ENCODE measurements at places on chromosomes 11 and 22.

- no peak for DNase-seq
Measured at GRCh38 chr22:36116127-36116526, 44.4 kb downstream of the APOL3 start.

- no peak for DNase-seq
Measured at GRCh38 chr11:130728185-130729180, 187.8 kb downstream of the SNX19 start.

- no peak for DNase-seq
Measured at GRCh38 chr22:45673482-45674175, 2.0 kb downstream of the ATXN10 start.

DNA sequence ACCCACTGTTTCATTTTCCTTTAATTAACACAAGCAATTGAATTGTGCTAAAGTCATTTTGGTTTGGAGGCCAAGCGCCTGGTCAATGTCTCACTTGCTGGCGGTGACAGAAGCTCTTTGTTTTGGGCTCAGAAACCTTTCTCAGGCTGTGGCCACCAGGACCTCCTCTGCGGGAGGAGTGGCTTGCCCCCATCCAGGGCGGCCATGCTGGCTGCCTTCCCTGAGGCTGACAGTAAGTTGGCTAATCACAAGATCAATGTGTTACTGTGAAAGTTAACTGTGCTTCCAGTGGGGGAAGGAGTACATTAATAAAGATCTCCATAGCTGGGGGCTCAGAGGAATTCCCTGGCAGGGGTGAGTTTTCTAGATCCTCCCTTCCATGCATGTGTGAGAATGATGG, 1074.5 kb downstream of the NTM start:
- DNase-seq = no peak

DNA sequence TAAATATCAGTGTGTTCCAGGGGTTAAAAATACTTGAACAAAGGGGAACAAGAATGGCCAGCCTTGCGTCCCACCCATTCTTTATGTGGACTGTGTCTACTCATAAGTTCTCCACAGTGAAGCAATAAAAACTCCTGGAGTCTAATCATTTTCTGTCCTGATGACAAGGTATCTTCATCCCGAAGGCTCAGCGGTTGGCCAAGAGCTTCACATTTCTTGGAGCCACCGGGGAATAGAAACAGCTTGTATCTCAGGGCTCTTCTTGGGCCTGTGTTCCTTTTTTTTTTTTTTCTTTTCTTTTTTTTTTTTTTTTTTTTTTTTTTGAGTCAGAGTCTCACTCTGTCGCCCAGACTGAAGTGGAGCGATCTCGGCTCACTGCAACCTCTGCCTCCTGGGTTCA, 36.8 kb upstream of the ADORA2A start:
- DNase-seq = no peak

DNA sequence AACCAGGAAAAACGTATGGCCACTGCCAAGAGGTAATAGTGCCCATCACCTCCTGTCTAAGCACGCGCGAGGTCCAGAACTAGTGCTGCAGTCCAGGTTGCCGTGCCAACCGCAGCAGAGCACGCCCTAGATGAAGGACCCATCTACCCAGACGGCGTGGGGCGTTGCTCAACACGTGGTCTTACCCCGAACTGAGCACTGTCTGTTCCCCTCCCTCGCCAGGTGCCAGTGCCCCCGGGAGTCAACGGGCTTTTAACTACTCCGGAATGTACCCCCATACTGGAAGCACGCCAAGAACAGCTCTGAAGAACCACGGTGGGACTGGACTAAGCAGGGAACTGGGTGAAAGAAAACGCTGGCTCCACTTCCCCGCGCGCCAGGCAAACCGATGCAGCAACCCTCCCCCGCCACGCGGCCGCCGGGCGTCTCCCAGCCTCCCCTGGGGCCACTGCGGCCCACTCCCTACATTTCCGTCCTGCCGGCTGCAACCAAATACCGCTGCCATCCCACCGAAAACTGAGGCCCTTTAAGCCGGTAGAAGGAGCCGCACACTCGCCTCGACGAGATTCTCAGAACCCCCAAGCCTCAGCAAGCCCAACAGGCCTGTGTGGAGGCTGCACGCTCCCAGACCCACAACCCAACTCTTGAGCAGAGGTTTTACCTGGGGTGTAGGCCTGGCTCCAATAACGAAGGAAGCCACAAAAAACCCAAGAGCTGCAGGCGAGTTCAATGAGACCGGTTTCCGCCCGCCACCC, at the start of gene HSPA8:
Gene HSPA8, minus strand, starts transcription at position 734 of the 755 bp plus-strand sequence. CDS start 812 bp downstream, outside the sequence.
- DNase-seq = peak; percentile 51

DNA sequence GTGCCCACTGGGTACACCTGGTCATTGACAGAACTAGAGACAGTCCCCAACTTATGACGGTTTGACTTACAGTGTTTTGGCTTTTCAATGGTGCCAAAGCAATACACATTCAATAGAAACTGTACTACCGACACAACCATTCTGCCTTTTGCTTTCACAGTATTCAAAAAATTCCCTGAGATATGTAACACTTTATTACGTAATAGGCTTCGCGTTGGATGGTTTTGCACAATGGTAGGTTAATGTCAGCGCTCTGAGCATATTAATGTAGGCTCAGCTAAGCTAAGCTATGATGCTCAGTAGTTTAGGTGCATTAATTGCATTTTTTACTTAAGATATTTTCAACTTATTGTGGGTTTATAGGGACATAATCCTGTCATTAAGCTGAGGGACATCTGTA, 105.1 kb upstream of the B3GAT1 start:
- DNase-seq = no peak

- DNase-seq = no peak
Measured at GRCh38 chr11:18907391-18907790, 31.8 kb downstream of the MRGPRX1 start.

GRCh38 chr11:128240546-128240945, 346.8 kb downstream of the ETS1 start:
- no peak for DNase-seq

GRCh38 chr11:110901441-110901840, 189.2 kb upstream of the ARHGAP20 start:
- no peak for DNase-seq

GRCh38 chr11:112318184-112318591, 57.5 kb upstream of the PLET1 start:
- DNase-seq = no peak

DNA sequence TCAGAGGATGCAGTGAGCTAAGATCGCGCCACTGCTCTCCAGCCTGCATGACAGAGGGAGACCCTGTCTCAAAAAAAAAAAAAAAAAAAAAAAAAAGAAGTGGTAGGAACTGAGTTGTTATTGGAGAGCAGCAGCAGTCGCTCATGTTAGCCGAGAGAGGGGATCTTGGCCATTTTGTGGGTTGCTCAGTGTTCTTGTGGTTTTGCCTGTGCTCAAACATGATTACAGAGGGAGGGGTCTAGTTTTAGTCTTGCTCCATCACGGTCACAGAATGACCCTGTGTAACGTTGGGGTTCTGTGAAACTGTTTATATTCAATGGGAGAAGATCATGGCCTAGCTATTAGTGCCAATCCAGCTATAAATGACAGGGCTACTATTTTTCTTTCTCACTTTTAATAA, 1.9 kb downstream of the DPAGT1 start:
- DNase-seq = no peak

GRCh38 chr11:76742902-76743301, 40.3 kb upstream of the TSKU start:
- DNase-seq = no peak

DNA sequence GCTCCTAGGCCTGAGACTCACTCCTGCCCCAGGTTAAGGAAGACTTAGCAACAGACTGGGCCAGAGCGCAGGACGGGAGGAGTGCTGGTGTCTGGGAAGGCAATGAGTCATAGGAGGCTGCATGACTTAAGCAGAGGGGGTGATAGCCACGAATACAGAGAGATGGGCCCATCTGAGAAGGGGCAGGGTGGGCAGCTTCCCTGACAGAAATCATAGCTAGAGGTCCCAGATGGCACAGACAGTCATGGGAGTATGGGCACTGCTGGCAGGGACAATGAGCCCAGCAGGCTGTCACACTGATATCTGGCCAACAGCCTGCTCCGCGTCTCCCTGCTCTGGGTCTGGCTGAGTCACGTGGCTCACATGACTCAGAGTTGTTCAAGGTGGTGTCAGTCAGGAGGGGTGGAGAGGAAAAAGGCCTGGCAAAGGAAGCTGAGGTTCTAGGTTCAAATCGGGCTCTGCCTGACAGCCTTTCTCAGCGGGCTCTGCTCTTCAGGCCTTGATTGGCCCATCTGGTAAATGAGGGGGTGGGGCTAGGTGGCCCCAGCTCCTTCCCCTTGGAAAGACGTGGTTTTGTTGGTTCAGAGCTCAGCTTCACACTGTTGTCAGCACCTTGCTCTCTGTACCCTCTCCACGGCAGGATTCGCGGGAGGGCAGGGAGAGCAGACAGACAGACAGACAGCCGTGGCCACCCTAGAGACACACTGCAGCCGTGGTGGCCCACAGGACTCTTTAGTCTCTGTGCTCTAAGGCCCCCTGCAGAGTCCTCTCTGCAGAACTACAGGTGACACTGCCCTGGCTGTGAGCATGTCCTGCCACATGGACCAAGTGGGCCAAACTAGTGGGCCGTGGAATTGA, 47.8 kb downstream of the DBX1 start:
- peak; percentile 82 for DNase-seq

DNA sequence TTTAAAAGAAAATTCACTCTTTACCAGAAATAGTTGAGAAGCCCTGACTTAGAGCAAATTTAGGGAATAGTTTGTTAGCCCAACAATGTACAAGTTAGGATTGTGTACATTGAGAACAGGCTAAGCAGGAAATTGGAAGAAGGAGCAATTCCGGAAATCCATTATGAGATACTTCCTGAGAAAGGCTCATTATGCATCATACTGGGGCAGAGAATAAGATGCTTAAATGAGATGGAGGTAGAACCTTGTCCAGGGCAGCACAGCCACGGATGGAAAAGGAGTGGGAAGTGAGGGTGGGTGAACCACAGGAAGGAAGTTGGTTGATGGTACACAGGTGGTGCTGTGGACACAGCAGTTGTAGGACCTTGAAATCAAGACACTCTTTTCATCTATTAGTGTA, 180.2 kb downstream of the PGR start:
- no peak for DNase-seq

DNA sequence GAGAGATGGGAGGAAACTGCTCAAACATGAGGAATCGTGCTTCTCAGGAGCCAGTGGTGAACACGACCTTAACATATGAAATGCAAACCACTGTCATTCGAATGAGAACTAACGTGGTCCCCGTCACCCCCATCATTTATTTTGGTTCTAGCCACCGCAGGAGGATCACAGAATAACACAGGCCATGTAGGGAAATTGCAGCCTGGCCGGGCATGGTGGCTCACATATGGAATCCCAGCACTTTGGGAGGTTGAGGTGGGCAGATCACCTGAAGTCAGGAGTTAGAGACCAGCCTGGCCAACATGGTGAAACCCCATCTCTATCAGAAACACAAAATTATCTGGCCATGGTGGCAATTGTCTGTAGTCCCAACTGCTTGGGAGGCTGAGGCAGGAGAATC, 27.1 kb downstream of the KRTAP5-5 start:
- DNase-seq = no peak

GRCh38 chr22:42459287-42460063, 27.3 kb upstream of the NFAM1 start:
- no peak for DNase-seq

- DNase-seq = no peak
Measured at GRCh38 chr11:125358254-125358840, 137.7 kb downstream of the FEZ1 start.

- no peak for DNase-seq
Measured at GRCh38 chr22:43843783-43844530, 18.4 kb downstream of the SULT4A1 start.

GRCh38 chr11:71365626-71366025, 82.6 kb downstream of the DHCR7 start:
- no peak for DNase-seq

- no peak for DNase-seq
Measured at GRCh38 chr11:18106688-18107087, 806 bp upstream of the SAAL1 start.

DNA sequence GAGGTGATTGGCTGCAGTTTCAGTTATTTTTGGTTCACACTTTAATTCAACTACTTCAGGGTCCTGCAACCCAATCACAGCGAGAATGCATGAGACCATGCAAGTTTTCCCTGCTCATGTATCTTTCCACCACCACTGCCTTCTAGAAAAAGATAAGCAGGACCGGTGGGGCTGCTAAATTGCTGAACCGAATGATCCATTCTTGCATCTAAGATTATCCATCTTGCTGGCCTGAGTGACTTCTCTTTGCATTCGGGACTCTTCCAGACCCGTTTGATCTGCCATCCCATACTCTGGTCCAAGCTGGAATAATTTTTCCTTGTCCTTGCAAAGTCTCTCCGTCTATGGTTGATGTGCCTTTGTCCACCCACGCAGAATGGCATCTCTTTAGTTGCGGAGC, 56.3 kb upstream of the TP53I11 start:
- no peak for DNase-seq

- no peak for DNase-seq
Measured at GRCh38 chr11:11640152-11640551, 18.3 kb upstream of the GALNT18 start.

DNA sequence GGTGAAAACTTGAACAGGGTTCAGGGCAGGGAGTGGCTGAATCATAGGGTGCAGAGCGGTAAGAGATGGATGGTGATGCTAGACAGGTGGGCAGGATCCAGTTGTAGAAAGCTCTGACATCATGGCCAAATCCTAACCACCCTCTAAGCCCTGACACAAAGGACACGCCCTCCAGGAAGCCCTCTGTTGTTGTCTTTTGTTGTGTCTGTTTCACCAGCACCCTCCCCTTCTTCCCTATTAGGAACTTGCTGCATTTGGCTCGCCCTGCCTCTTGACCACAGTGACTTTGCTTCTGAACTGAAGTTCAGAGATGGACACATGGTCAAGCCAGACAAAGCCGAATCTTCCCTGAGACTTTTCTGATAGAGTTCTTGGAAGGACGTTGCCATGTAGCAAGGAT, 14.2 kb upstream of the APOL6 start:
- DNase-seq = no peak

- DNase-seq = no peak
Measured at GRCh38 chr11:10247011-10247410, 47.0 kb downstream of the SBF2 start.

DNA sequence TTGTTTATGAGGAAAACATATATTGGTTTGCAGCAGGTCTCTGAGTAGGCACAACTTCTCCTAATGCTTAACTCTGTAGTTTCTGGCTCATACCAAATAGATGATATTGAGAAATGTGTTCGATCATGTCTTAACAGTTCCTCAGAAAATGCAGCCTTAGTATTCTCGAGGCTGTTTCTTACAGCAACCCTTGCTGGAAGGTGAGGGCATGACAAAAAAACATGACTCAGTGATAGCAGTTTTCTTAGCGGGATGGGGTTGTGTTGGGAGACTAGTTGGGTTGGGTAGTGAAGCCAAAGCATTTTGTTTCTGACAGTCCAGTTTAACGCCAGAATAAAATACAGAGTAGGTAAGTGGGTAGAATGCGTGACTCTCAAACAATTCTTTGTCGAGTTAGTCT, 94.7 kb upstream of the PARVA start:
- DNase-seq = no peak

DNA sequence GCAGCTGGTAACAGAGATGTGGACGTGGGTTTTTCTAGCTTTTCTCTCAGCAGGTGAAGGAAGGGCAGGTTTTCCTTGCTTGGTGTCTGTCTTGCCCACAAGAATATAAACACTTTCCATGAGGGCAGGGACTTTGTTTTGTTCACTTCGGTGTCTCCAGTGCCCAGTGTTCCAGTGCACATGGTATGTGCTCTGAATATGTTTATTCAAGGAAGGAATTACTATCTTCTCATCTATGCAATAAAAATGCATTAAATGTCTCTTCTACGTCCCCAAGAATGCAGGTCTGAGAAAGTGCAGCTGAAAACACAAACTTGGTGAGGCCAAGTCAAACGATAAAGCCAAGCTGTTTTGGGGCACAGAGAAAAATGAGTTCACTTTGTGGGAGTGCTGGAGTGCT, 56.3 kb upstream of the PLET1 start:
- DNase-seq = no peak
